ENCODE measurements at places on chromosomes 7 and 10.

DNA sequence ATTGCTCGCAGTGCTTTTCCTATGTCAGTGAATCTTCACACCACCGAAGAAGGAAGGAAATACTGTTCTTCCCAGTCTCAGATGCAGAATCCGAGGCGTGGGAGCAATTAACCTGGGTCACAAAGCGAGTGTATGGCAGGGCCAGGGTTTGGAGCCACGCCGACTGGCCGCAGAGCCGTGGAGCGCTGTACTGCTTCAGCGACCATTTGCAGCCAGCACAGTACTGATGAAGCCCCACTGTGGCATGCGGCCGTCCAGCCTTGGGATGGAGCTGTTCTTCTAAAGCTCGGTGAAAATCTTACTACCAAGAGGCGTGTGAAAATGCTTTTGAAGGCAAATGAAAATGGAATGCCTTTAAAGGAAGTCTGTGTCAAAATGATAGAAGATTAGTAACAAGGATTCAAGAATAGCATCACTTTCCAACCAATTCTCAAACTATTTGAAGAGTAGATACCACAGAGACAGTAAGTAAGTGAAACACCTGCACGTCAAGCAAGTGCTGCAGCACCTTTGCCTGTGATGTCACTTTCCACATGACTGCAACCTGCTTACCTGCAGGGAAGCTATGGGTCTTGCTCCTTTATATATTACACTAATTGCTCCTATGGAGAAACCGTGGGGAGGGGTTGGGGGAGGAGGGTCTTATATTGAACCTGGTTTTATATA, 4.9 kb downstream of the PPP2R2D start:
- DNase-seq, result no peak

DNA sequence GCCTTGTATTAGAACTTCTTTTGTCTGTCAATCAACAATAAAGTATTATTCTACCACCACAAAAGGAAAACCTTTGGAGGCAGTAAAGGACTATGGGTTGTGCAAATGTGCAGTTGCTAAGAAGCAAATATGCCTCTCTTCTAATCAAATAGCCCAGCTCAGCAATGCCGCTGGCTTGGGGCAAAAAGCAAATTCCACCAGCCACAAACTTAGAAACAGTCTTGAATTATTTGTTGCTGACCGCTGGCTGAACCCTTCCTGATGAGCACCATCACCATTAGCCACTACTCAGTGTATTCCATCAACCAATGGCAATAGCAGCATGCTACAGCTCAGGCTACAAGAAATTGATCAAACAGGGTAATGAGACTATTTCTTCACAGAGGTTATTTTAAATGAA, 51.0 kb downstream of the SKAP2 start:
- DNase-seq, result no peak

DNA sequence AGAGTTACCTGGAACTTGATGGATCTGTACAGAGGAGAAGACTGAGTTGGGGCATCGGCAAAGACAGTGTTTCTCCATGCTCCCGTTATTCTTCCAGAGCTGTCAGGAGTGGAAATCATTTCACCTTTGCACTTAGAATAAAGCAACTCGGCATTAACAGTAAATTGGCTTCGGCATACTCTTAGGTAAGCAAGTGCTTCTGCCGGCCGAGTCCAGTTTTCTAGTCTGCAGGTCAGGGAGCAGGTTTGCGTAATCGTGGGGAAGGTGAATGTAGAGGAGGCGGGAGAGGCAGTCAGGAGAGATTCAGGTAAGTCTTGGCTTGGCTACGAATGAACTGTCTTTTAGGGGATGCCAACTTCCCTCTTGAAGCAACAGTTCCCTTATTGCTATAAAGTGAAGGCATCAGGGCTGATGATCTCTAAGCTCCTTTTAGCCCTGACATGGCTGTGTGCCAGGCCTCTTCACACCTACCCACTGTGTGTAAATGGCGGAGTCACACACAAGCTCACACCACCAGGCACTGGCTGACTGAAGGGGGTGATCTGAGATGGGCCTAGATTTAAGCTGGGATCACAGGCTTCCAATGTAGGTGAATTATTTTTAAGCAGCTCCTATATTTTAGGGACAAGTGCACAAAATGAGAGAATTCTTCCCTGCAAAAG, 127.1 kb downstream of the GATA3 start:
- DNase-seq, result no peak

DNA sequence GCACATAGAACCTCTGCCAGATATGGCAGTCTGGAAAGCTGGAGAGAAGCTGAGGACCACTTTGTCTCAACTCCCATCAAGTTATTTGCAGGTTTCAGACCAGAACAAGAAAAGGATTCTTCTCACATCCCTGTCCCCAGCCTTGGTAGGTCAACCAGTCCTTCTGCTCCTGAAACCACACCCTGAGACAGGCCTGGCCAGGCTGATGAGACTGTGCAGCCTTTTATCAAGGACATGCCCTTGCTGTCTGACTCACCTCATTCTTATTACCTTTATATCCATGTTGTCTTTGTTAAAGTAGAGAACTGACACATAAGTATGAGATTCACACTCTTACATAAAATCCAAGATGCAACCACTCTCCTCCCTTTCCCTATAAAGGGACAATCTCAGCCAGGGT, 354.9 kb downstream of the PLXNA4 start:
- DNase-seq, result no peak

DNA sequence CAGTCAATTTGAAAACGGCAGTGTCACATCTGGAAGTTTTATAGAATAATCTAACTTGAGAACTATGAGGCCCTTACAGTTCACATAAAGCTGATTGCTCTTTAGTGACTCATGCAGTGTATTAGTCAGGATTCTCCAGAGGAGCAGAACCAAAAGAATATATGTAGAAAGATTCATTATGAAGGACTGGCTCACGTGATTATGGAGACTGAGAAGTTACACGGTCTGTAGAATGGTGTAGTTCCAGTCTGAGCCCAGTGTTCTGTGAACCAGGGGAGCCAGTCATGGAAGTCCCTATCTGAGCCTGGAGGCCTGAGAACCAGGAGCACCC, 21.5 kb downstream of the RBM33 start:
- no peak for DNase-seq

DNA sequence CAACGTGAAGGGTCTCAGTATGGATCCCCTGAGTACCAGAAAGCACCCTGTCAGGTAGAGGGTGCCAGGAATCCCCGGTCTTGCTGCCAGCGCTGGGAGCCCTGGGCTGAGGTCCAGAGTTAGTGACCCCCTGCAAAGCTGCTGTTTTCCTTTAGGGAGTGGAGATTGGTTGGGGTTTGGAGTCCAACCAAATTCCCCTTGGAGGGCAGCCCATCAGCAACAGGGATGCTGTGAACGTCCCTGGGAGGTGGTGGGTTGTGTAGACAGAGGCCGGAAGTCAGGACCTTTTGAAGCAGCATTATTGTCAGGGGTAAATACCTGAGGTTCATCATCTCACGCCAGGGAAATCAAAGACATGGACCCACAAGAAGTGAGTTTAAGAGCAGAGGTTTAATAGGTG, 104.2 kb downstream of the COL26A1 start:
- DNase-seq, result no peak

- DNase-seq, result no peak
These were observed 533.2 kb upstream of the POM121L12 start for GRCh38 chr7:52502281-52502680.

DNA sequence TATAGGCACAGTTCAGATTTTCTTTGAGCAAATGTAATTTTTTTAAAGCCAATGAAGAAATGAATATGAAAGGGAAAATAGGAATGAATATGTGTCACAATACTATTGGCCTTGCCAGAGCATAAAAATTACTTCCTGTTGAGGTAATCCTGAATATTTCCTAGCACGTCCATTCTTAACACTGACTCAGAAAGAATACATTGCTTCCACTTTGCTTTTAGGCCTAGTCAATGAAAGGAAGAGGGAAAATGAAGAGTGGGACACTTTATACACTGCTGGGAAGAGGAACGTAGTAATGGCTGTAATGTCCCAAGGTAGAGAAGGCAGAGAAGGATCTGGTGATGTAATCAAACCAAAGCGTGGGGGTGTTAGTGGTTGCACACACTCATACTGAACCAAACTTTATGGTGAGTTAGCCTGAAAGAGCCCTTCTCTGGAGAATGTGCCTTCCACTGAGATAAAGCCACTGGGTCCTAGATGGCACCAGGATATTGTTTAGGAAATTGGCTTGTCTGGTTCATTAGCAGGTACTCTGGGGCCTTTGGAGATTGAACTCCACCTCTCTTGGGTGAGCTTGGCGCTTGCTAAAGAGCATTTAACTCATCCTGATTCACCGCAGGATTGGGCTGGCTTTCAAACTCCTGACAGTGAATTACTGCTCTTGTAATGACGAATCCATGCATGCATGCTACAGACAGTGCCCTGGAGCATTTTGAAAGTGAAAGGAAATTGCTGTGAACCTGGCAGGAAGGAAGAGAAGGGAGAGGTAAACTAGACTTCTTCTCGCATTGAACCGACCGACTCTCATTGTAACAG, 254.9 kb downstream of the KIAA1217 start:
- DNase-seq, result peak; percentile 51

DNA sequence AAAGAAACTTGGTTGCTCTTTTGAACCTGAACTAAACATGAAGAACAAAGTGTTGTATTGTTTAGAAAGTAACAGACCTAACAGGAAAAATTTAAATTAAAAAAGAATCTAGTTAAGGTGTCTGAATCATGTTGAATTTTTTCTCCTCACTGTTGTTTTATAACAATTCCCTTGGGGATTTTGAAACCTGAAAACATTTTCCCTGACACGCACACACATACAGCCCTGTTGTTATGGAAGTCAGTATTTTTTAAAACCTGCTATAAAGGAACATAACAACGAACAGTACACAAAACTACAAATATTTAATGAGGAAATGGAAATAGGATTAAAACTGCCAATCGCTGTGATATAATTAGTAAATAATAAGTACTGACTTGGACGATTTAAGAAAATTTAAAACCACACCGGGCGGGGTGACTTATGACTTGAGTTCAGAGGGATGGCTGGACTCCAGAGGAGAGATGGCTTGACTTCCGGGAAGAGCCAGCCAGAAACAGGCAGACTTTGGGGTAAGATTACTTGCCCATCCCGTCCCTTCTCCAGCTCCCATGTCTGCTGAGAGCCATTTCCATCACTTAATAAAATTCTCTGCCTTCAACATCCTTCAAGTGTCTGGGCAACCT, 16.2 kb upstream of the SPOCK2 start:
- no peak for DNase-seq

DNA sequence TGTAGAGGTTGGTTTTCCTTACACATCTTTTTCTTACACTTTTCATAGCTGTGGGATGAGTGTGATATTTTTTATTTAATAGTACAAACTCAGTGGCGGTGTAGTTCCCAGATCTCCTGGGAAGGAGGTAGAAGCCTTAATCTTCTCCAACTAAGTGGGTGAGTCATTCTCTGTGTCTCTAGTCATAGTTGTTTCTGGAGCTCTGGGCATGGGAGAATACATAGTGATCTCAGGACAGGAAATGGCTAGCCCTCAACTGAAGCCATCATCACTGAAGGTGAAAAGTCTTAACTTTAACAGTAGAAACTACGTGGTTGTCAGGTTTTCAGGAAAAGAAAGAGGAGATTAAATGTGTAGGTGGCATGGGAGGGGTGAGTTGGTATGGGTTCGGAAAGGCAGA, 319.4 kb upstream of the FZD8 start:
- DNase-seq, result no peak

DNA sequence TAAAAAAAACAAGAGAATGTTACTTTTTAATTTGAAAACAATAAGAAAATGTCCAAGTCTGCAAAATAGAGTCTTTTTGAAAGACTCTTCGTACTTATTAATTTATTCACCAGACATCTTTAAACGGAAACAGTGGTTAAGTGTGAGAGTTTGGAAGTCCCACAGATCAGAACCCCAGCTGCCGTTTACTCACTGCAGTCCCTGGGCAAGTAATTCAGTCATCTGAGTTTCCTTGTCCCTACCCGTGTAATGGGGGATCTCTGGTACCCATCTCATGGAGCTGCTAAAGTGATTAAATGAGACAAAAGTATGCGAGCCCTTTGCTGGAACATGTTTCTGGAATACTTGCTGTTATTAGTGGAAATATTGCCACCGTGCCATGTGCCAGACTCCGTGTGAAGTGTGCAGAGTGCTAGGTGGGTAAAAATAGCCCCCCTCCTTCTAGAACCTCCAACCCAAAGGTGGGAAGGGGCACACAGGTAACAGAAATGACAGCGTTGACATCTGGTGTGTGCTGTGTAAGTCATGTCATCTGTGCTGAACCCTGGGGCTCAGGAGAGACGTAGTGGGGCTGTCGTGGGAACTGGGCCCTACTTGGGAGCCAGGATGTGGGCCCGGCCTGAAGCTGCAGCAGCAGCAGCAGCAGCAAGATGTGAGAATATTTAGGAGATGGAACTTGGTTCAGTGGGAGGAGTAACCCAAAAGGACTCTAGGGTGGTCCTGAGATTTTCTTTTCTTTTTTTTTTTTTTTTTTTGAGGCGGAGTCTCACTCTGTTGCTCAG, 140.5 kb downstream of the CUX1 start:
- DNase-seq, result no peak

- DNase-seq, result no peak
These were observed 59.6 kb upstream of the MKX start for GRCh38 chr10:27805180-27805579.

GRCh38 chr10:125564570-125564969, 118.4 kb downstream of the TEX36 start:
- DNase-seq, result no peak

GRCh38 chr7:88184848-88185304, 35.0 kb downstream of the SRI start:
- no peak for DNase-seq

GRCh38 chr7:105707967-105708762, 126.9 kb upstream of the EFCAB10 start:
- no peak for DNase-seq

DNA sequence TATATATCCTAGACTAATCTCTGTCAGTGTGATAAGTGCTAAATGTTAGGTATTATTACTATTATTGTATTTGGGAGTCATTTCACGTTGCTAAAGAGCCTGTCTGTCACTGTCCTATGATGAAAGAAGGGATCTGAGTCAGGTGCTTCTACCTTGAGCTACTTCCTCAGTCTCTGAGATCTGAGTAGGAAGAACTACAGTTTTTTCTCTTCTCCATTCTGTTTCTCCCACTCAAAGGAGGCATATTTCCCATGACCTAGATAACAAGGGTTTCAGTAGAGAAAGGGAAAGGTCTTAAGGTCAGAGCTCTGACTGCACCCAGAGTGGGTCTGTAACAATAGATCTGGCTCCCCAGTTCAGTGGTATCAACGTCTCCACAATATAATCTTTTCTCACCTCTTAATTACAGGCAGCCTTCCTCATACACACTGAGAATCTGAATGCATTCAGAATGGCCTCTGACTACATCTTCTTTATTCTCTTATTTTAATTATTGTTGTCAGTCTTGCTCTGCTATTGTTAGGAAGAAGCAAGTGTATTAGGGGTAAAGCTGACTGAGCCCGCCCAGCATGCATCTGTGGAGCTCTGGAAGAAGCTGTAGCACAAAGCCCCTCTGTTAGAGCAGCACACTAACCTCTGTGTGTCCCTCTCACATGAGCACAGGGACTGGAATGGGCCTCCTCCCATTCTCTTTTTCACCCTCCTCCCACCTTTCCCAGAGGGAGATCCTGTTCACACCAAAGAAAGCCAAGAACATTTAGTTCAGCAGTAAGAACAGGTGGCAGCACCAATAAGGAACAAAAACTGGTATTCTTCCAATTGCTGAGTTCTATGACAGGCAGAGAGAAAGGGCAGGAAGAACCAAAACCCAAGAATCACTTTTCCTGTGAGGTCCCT, 38.1 kb downstream of the USP54 start:
- DNase-seq, result peak; percentile 56

- no peak for DNase-seq
These were observed 67.5 kb upstream of the C10orf90 start for GRCh38 chr10:126738001-126738400.

Data from brain (organoid and tissue), 16 donors.